ENCODE measurements at places on chromosomes 3 and 15.

GRCh38 chr3:25910997-25911396, 121.1 kb downstream of the OXSM start:
- no peak for DNase-seq

DNA sequence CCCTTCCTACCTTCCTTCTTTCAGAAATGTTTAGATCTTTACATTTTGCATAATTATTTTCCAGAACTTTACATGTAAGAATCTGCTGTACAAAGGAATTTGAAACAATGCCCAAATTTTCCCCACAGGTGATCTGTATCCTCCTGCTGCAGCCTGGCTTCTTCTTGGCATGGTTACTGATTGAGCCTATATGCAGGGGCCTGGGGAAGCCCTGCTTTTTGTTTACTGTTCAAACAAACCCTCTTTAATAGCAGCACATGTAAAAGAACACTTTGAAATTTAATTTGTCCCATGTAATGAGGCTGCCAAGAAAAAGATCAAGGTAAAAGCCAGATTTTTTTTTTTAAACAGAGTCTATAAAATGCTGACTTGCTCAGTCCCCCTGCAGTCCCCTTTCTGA, 432.2 kb downstream of the TUSC7 start:
- no peak for DNase-seq

DNA sequence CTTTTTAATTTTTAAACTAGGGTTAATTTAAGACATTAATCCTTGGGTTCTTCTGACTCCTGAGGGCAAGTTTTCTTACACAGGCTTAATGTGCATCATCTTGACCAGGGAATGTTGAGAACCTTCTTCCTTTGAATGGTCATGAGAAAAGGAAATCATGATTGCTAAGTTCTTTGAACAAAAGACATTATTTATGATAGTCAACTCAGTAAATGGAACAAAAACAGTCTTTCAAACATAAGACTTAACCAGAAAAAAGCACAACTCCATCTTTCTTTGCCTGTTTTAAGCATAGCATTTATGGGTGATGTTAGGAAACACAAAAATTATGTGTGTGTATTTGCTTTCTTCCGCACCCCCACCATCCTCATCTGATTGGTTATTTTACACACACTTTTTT, 5.4 kb downstream of the TLNRD1 start:
- DNase-seq, result no peak

DNA sequence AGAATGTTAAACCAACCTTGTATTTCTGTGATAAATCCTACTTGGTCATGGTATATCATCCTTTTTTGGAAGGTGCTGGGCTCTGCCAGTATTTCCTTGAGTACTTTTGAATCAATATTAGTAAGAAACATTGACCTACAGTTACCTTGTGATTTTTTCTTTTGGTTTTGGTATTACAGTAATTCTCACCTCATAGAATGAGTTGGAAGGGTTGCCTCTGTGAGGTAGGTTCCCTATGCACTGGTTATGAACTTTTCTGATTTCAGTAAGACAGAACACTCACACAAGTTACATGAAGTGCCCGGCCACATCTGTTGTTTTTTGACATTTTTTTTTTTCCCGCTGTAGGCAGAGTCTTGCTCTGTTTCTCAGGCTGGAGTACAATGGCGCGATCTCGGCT, 20.0 kb downstream of the PCCB start:
- DNase-seq, result no peak

- peak; percentile 82 for DNase-seq
Measured at GRCh38 chr15:90813796-90814190, 54.6 kb upstream of the FURIN start.

- DNase-seq, result no peak
Measured at GRCh38 chr15:74340150-74340549, 27.3 kb downstream of the CYP11A1 start.

GRCh38 chr3:31247063-31247447, 285.7 kb upstream of the STT3B start:
- no peak for DNase-seq

- no peak for DNase-seq
Measured at GRCh38 chr3:53180305-53181023, 19.5 kb downstream of the PRKCD start.

Data from NCI-H345 (cell line).